ENCODE measurements at places on chromosomes 4 and X.

DNA sequence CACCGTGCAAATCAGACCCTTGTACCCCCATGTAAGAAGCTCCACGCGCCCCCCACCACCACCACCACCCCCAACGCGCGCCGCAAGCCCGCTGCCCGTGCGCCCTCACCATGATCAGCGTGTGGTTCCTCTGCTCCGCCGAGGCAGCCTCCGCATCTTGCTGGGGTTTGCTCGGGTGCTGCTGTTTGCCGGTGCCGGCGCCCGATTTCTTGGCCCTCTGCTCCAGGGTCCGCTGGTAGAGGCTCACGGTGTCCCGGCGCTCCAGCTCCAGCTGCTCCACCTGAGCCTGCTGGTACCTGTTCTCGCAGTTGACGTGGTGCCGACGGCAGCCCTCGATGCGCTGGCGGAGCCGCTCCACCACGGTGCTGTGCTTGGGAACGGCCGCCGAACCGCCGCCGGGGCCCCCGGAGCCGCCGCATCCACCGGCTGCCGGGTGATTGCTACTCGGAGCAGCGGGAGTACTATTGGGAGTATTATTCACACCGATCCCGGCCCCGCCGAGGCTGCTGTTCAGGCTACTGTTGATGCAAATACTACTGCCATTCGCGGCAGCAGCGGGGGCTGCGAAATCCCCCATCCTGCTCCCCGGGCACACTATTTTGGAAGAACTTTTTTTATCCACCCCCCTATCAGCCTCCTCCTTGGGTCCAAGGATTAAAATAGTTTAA, 1.1 kb downstream of the MAML3 start:
- peak overlapping the region; percentile 80 for H3K4me3 ChIP-seq
- no peaks in the 10 kb centered on the region for H3K36me3 ChIP-seq
- no peak for ATAC-seq
- peaks cover 69% of the 10 kb centered on the region for H3K27me3 ChIP-seq

DNA sequence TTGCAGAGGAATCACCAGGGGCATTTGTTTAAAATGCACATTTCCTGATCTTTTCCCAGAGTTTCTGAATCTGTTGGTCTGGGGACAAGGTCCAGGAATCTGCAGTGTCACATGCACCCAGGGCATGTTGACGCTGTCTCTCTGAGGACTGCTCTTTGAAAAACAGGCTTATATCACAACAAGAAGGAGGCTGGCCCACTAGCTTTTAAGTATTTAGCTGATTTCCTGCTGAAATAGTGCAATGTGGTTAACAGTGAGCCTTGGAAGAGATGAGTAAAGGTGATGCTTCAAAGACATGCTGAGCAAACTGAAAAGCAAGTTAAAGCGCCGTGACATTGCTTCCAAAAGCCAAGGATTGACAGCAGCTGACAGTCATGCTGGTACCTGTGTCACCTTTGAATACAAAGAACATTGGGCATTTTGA, 18.6 kb upstream of the SEPSECS start:
- no peak overlapping the region for H3K4me3 ChIP-seq
- ATAC-seq, result no peak
- peaks cover 10% of the 10 kb centered on the region for H3K36me3 ChIP-seq
- H3K4me1 ChIP-seq, result peaks cover 13% of the 10 kb centered on the region
- H3K27ac ChIP-seq, result no peak overlapping the region

DNA sequence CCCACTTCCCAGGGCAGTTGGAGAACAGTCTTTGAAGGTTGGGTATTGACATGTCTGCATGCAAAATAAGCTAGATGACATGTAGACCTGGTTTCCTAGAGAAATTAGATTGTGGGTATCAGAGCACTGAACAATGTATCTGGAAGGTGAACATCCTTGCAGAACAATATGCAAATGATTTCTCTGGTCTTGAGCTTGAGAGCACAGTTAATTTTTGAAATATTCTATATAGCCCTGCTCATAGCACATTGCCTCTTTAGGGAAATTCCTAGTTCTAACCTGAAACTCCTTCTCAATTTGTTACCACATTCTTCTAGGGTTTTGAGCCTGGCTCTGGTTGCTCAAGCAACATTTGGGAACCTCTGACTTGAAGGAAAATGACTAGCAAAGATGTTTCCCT, 41.6 kb upstream of the LAS1L start:
- H3K36me3 ChIP-seq, result no peaks in the 10 kb centered on the region
- H3K4me1 ChIP-seq, result no peaks in the 10 kb centered on the region
- no peak overlapping the region for H3K27ac ChIP-seq
- no peak overlapping the region for H3K4me3 ChIP-seq

- no peak overlapping the region for H3K4me3 ChIP-seq
- no peaks in the 10 kb centered on the region for H3K27me3 ChIP-seq
- no peak for ATAC-seq
- H3K27ac ChIP-seq, result no peak overlapping the region
- H3K4me1 ChIP-seq, result no peaks in the 10 kb centered on the region
These were observed 94.6 kb upstream of the CASK start for GRCh38 chrX:42017971-42018370.

DNA sequence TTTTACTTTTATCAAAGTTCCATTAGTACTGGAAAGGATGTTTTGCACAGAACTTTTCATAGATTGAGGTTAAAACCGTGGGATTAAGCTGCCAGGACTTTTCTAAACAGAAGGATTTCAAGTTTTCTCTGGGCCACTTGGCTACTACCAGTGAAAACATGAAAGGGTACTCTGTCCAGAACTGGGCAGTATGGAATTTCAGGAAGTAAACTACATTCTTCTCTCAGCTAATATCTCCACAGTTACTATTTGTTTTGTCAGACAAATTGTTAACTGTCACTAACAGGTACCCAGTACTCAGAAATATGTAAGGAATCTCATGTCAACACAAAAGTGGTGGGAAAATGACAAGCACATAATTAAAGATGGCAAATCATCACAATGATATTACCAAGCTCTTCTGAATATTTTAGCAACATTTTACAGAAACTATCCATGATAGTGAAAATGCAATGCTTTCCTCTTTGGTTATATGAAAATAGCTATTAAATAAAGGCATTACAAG, 454.4 kb downstream of the C4orf33 start:
- ATAC-seq, result no peak
- H3K4me1 ChIP-seq, result no peaks in the 10 kb centered on the region
- H3K4me3 ChIP-seq, result no peak overlapping the region
- no peak overlapping the region for H3K27ac ChIP-seq
- H3K27me3 ChIP-seq, result no peaks in the 10 kb centered on the region
- no peaks in the 10 kb centered on the region for H3K36me3 ChIP-seq

- H3K27me3 ChIP-seq, result no peaks in the 10 kb centered on the region
- ATAC-seq, result peak; percentile 99
These were observed 4.5 kb downstream of the DTHD1 start for GRCh38 chr4:36285784-36286480.

GRCh38 chr4:173506597-173507211, 23.3 kb downstream of the HAND2 start:
- ATAC-seq, result no peak
- peak overlapping the region; percentile 50 for H3K4me3 ChIP-seq
- H3K36me3 ChIP-seq, result peaks cover 6% of the 10 kb centered on the region
- peaks cover 91% of the 10 kb centered on the region for H3K27me3 ChIP-seq
- H3K4me1 ChIP-seq, result peaks cover 43% of the 10 kb centered on the region

DNA sequence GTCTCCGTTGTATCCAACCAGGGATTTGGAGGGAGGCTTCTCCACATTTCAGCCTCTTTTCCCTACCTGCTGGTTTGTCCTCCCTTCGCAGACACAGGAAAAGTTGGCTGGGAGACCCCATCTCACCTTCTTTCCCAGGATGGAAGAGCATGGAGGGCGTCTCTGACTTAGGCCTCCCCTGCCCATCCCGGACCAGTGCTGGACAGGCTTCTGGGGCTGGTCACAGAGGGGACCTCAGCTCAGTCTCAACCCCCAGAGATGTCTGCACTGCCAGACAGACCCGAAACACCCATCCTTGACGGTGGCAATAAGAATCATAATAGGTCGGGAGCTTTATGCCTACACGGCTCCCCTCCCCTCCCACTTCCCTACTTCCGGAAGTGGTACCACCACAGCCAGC, 1.6 kb downstream of the WFS1 start:
- no peak overlapping the region for H3K27ac ChIP-seq
- H3K4me3 ChIP-seq, result peak overlapping the region; percentile 14
- no peak for ATAC-seq
- H3K27me3 ChIP-seq, result no peaks in the 10 kb centered on the region

DNA sequence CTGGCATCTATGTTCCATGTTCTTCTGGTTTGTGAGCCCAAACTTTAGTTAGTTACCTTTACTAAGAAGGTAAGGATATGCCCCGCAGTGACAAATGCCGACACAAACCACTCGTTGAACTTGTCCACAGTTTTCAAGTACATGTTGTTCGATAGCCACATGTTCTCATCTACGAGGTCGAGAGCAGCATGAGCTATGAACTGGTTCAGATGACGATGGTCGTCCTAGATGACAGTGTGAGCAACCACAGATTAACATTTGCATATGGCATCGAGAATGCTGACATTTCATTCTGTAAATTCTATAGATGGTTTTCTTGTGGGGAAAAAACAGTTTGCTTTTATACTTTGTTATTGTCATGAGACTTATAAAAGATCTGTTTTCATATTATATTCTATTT, 18.0 kb downstream of the TRAPPC2 start:
- peaks cover 7% of the 10 kb centered on the region for H3K4me1 ChIP-seq
- no peak for ATAC-seq
- no peak overlapping the region for H3K27ac ChIP-seq
- H3K4me3 ChIP-seq, result no peak overlapping the region
- H3K27me3 ChIP-seq, result no peaks in the 10 kb centered on the region
- peaks cover 14% of the 10 kb centered on the region for H3K36me3 ChIP-seq

DNA sequence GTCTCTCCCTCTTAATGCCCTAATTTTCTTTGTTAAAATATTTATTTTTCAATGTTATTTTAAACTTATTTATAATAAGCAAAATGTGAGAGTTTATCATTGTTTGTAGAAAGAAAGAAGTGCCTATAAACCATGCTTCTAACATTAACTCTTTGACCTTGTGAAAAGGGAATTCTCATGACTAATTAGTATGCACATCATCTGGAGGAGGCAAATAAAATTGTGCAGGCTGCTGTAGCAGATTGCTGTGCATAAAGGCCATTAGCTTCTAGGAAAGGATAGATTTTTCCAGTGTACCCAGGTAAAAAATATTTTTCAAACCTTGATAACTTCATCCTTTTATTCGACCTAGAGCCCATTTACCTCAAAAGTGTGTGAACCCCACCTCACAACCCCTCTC, 84.6 kb upstream of the GUCY1A1 start:
- no peak for ATAC-seq

DNA sequence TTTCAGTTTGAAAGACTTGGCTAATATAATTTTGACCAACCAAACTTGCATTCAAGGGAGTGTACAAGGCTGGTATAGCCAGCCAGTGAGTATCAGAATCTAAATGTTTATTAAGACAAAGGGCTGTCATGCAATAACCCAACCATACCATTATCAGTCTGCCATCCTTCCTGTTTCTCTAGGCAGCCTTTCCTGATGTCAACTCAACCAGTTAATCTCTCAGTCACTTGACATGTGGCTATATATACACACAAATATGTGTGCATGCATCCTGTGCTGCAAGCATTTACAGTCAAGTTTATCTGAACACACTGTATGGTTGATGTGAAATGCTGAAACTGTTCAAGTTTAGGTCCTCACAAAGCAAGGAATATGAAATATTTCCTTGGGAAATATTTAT, 17.2 kb downstream of the BTK start:
- peaks cover 26% of the 10 kb centered on the region for H3K4me1 ChIP-seq
- H3K27ac ChIP-seq, result no peak overlapping the region
- H3K4me3 ChIP-seq, result no peak overlapping the region
- no peak for ATAC-seq
- H3K36me3 ChIP-seq, result peaks cover 13% of the 10 kb centered on the region
- H3K27me3 ChIP-seq, result no peaks in the 10 kb centered on the region

GRCh38 chrX:40778861-40779575, 43.7 kb upstream of the MED14 start:
- H3K36me3 ChIP-seq, result no peaks in the 10 kb centered on the region
- no peaks in the 10 kb centered on the region for H3K27me3 ChIP-seq
- H3K4me1 ChIP-seq, result no peaks in the 10 kb centered on the region
- H3K4me3 ChIP-seq, result no peak overlapping the region

- H3K36me3 ChIP-seq, result no peaks in the 10 kb centered on the region
- no peaks in the 10 kb centered on the region for H3K27me3 ChIP-seq
- H3K27ac ChIP-seq, result no peak overlapping the region
- no peak for ATAC-seq
- no peaks in the 10 kb centered on the region for H3K4me1 ChIP-seq
- no peak overlapping the region for H3K4me3 ChIP-seq
These were observed 260.1 kb upstream of the EDNRA start for GRCh38 chr4:147220833-147221232.

DNA sequence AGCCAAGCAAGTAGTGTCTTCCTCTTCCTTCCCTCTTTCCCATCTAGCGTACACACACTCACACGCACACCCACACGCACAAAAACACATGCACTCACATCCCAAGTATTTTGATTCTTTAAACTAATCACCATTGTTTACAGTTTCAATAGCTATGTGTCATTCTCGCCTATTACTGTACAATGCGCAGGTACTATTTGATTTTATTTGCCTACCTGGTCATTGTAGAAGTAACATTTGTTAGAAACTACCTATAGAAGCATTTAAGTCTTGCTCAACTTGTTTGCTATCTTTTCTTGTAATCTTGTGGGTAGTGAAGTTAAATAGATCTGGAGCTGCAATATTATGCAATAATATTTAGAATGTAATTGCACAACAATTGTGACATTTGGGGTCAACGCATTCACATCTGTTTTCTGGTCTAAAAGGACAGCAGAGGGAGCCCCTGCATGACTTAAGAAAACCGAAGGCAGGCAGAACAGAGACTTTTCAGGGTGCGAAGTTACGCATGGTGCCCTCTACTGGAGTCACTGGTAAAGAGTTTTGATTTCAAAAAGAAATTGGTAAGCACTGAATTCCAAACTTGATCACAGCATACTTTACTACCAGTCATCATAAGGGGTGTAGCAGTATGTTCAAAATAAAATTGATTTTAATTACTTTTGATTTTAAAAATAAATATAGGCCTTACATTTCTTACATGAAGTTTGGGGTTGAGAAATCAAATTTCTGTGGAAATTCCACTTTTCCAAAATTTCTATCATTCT, 503.3 kb upstream of the FAM241A start:
- H3K27ac ChIP-seq, result no peak overlapping the region
- no peaks in the 10 kb centered on the region for H3K4me1 ChIP-seq
- no peaks in the 10 kb centered on the region for H3K36me3 ChIP-seq

GRCh38 chrX:108299101-108299591, 139.1 kb downstream of the COL4A6 start:
- H3K27ac ChIP-seq, result no peak overlapping the region
- H3K27me3 ChIP-seq, result no peaks in the 10 kb centered on the region
- no peak overlapping the region for H3K4me3 ChIP-seq
- H3K36me3 ChIP-seq, result no peaks in the 10 kb centered on the region
- ATAC-seq, result no peak
- H3K4me1 ChIP-seq, result no peaks in the 10 kb centered on the region

- H3K4me1 ChIP-seq, result peaks cover 7% of the 10 kb centered on the region
- H3K27ac ChIP-seq, result peak overlapping the region; percentile 83
- no peaks in the 10 kb centered on the region for H3K27me3 ChIP-seq
- peak overlapping the region; percentile 84 for H3K4me3 ChIP-seq
- peak; percentile 90 for ATAC-seq
- no peaks in the 10 kb centered on the region for H3K36me3 ChIP-seq
These were observed 63.4 kb downstream of the NUDT10 start for GRCh38 chrX:51395810-51396728.

- H3K27me3 ChIP-seq, result no peaks in the 10 kb centered on the region
- ATAC-seq, result no peak
- peaks cover 44% of the 10 kb centered on the region for H3K36me3 ChIP-seq
- H3K4me1 ChIP-seq, result no peaks in the 10 kb centered on the region
- H3K4me3 ChIP-seq, result no peak overlapping the region
- H3K27ac ChIP-seq, result no peak overlapping the region
These were observed 21.2 kb downstream of the KLF3 start for GRCh38 chr4:38684951-38685844.

Measured in stimulated activated memory B cell treated with anti-CD40 and anti-IgM and Interleukin-4, amounts not matched to agents 10 μg/mL and 1 μg/mL and 100 μg/mL, for 72 hours (primary cell).